ENCODE measurements at places on chromosomes 4 and X.

DNA sequence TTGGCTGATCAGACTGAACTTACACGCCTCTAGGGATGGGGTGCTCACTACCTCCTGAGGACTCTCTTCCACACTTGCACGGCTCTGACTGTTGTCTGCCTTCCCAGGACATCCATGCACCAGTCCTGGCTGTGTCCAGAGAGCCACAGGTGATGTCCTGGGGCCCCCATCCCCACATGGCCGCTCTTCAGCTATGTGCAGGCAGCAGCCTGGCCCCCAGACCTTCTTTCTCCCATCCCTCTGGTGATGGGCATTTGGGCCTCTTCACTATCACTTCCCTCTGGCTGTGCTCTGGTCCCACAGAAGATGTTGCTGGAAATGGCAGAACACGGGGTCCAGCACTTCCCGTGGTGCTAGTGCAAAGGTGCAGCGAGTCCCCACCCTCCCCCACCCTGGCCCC, 40.9 kb upstream of the HMX1 start:
- no peak for DNase-seq

- DNase-seq, result no peak
These were observed 31.2 kb upstream of the PDGFRA start for GRCh38 chr4:54197926-54198325.

DNA sequence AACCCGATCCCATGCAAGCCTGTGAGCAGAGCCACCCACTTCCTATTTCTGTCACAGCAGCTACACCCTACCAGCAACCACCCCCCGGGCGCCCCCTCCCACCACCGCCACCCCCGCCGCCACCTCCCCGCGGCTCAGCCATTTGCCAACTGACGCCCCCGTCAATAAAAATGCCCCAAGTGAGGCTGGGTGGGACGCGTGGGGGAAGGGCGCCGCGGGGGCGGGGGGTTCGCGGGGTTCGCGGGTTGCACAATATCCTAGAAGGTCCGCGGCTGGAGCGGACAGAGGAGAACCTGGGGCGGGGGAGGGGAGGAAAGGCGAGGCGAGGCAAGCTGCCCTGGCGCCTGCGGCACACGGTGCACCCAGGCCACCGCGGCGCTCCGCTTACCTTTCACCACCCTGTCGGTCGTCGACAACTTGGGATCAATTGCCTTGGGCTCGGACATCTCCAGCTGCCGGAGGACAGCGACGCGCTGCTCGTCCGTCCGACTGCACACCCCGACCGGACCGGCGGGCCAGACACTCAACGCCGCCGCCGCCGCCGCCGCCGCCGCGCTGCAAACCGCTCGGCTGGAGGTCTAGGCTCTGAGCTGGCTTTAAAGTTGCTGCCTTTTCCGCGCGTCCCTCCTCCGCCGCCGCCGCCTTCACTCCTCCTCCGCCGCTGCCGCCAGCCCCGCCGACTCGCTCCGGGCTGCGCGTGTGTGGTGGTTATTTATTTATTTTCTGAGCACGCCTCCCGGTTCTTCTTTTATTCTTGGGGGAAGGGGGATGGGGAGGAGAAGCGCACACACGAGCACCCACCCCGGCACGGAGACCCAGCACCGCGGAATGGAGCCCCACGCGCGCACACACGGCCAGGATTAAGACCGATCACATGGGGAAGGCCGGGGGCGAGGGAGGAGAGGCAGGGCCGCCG, 717 bp downstream of the PPP3CA start:
- no peak for DNase-seq

- DNase-seq, result no peak
These were observed 97.6 kb upstream of the ARSJ start for GRCh38 chr4:114076899-114077570.

DNA sequence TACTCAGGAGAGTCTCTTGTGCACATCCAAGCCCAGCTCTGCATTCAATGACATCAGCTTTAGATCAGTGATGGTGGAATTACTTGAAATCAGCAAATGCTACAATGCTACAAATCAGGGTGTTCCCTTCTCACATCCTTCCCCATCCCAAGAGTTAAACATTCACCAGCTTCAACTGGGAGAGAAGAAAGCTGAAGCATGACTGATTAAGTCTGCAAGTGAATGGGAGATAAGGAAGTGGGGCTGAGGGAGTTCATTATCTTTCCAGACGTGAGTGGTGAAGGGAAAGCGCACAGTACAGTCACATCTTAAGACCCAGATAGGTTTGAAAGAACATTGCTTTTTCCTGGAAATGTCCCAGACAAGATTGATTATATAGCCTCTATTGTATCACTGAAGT, 26.2 kb upstream of the MAP9 start:
- DNase-seq, result no peak

DNA sequence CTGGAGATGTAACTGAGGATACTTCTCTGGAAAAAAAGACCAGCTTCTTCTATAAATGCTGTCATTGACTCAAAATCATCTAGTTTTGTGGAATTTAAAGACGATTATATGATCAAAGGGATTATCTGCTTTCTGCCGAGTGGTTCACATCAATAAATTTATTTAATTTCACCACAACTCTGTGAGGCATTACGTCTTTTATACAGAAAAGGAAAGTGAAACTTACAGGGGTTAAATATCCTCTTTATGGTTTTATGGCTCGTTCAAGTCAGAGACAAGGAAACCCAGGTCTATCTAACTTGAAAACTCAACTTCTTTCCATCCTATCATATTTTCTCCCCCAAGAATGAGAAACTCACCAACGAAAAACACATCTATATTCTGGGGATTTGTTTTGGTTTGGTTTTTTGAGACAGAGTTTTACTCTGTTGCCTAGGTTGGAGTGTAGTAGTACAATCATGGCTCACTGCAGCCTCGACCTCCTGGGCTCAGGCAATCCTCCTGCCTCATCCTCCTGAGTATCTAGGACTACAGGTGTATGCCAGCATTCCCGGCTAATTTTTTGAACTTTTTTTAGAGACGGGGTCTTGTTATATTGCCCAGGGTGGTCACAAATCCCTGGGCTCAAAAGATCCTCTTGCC, 377.9 kb upstream of the EMCN start:
- DNase-seq, result no peak

DNA sequence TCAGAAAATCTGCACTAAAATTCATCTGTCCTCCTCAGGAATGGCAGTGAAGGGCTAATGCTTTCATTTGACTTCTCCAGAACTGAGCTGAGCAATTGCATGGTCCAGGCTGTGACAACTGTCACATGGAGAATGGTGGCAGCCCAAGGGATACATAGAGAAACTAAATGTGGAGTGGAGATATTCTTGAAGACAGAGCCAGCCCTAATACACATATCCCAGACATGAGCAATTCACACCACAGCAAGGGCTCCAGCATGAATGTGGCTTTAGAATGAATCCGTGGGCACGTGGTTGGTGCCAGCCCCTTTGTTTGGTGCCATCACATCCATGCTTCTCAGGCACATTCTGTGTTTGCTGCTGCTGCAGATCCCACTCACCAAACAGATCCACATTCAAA, 121.6 kb upstream of the MXRA5 start:
- no peak for DNase-seq

DNA sequence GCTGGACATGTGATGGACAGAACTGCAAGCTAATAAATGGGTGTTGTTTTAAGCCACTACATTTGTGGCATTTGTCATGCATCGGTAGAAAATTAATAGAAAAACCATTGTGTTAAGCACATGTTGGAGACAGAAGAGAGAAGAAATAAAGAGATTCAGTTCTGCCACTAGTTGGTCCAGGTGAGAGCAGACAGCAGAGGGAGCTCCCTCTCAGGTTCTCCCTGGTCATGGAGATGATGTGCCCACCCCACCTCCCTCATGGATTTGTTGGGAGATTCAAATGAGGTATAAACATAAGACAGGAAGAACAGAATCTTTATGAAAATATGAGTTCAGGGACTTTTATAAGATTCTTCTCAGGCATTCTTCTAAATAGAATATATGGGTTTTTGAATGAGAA, 36.8 kb upstream of the OCIAD2 start:
- no peak for DNase-seq

GRCh38 chrX:102659790-102660757, 8.8 kb downstream of the GPRASP1 start:
- DNase-seq, result peak; percentile 83

DNA sequence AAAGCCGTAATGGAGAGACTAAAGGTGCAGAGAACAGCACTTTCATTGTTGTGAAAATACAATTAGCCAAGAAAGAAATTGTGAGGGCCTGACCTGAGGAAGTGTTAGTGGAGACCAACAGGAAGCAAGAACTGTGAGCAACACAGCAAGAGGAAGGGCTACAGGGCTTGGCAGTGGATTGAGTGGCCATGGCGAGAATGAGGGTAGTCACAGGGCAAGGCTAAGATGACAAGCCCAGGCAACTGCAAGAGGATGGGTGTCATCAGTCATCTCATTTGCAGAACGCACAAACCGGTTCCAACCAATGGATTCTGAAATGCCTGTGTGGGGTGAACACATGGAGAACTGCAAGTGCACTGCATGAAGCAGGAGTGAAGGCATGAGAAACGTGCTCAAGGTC, 3.6 kb downstream of the SLC10A6 start:
- DNase-seq, result no peak

DNA sequence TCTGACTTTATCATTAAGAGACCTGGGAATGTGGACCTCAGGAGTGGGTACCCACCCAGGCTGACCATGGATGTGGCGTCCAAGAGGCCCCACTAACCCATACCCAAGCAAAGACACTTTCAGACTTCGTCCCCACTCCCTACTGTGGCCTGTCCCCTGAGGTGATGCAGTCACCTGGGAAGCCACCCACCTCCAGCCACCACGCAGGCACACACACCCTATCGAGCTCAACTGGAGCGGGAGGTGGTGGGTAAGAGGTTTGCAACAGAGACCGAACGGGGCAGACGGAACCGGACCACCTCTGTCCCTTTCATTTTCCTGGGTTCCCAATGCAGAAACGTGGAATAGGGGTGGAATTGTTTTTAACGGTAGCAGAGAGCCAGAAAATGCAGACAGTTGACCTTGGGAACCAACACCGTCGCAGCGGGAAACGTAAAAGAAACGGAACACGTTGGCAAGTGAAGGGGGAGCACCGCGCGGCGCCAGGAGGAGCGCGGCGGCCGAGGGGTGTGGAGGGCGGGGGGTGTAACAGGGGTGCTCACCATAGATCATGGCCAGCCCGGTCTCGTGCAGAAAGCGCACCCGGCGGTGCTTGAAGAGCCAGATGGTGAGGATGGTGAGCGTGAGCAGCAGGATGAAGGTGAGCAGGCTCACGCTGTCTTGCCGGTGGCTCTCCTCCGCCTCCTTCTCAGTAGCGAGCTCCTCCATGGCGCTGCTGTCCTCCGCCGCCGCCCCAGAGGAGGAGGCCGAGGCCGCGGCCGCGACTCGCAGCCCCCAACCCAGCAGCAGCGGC, 559 bp downstream of the SLC9A7 start:
- DNase-seq, result peak; percentile 56

- DNase-seq, result no peak
These were observed 60.5 kb upstream of the UGT8 start for GRCh38 chr4:114538012-114538617.

DNA sequence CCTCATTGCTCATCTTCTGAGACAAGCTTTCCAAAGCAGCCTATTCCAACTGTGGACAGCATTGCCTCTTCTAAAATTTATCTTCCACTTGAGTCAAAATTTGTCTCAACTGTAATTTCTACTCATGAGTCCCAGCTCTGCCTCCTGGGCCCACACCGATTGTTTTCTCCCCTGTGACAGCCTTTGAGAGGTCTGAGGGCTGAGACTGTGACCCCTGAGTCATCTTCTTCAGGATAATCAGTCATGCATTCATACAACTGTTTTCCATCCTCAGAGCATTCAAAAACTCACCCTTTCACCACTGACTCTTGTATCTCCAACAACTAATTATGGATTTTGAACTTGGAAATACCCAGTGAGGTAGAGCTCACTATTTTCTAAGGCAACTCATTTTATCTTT, 228.1 kb downstream of the EDA2R start:
- no peak for DNase-seq

- no peak for DNase-seq
These were observed 725 bp downstream of the SMC1A start for GRCh38 chrX:53421772-53422085.

- no peak for DNase-seq
These were observed 10.9 kb downstream of the CEP135 start for GRCh38 chr4:55959655-55960054.

DNA sequence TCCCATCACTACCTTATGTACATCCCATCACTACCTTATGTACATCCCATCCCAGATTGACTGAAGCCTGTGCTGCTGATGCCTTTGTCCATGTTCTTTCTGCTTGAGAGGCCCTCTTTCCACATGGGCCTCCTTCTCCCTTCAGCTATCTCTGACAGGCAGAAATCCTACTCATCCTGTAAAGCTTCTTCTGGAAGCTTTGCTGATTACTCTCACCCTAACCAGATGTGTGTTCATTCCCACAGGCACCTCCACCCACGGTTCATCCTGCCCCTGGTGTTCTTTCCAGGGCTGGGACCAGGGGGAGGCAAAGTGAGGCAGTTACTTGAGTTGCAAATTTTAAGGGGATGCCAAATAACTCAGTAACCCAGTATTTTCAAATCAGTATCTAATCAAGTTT, 22.5 kb upstream of the FBXW7 start:
- DNase-seq, result no peak

DNA sequence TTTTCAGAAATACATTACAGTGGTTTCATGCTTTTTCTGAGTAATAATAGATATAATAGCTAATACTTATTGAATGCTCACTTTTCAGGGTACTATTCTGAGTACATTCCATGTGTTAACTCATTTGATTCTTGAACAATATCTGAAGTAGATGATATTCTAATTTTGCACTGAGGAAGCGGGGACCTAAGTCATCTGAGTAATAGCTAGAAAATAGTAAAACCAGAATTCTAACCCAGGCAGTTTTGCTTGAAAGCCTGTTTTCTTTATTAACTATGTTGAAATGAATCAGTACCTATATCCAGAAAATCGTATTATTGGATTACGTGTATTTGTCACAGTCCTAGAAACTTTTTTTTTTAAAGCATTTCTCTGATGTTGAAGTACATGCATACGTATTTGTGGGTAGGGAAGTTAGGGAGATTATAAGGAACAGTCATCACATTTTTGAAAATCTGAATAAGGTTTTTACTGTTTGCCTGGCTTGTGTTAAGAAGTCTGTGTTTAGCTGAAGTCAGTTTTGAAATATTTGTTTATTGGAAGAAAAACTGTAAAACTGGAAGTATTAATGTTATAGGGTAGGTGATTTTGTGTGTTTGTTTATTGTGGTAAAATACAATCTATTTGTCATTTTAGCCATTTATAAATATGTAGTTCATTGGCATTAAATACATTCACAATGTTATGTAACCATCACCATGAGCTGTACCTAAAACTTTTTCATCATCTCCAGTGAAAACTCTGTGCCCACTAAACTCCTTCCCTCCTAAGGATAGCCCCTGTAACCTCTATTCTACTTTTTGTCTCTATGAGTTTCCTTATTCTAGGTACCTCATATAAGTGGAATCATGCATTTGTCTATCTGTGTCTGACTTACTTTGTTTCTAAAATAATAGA, 55.3 kb downstream of the FIP1L1 start:
- no peak for DNase-seq

DNA sequence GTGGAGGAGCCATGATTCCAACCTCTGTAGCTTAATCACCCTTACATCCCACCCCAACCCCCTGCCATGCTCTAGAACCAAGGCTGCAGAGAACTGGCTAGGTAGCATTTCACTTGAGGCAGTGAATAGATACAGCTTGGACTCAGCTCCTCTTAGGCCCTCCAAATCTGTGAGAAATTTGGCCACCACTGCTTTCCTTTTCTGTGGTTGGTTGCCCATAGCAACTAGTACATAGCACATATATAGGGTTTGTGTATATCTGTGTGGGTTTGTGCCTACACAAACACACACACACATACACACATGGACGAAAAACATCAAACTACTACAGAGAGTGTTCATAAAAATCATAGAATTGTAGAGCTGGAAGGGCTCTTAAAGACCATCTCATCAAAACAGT, 52.0 kb upstream of the CCDC160 start:
- DNase-seq, result no peak

GRCh38 chrX:54419559-54420302, 20.5 kb upstream of the TSR2 start:
- no peak for DNase-seq
